ENCODE measurements at places on chromosomes 6 and 20. TPM values are rescaled to one million over a fixed set of nuclear protein-coding genes. Genes with fewer than 3 reads are reported as not detected.

DNA sequence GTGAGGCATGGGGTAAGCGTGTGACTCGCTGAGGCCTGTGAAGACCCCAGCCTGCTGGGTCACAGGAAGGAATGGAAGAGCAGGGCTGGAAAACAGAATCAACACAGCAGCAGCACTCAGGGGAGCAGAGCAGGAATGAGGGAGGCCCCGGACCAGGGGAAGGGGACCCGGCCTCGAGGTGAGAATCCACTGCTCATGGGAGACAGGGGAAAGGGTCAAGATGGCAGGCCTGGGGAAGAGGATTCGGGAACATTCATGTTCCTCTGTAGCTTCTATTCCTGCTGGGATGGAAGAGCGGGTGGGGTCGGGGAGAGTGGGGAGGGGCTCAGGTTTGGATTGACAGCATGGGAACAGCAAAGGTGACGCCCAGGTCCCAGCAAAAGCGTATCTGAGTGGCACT, 59.4 kb downstream of the NPEPL1 start:
- no peak for DNase-seq

GRCh38 chr6:170160031-170160627, 130.7 kb downstream of the DLL1 start:
- no peak for DNase-seq

The NRN1 gene
- 28.1 TPM for total RNA-seq

The C6orf132 gene
- total RNA-seq, result under 0.01 TPM

The SLX4IP gene
- 2.3 TPM for total RNA-seq

The ENPP5 gene
- total RNA-seq, result under 0.01 TPM

The OPN5 gene
- total RNA-seq, result not detected

All from dermis microvascular lymphatic vessel endothelial cell (primary cell).